ENCODE measurements at places on chromosomes 13 and 19.

GRCh38 chr13:42602906-42603305 is 29.0 kb downstream of the TNFSF11 start:
- DNase-seq, result no peak

DNA sequence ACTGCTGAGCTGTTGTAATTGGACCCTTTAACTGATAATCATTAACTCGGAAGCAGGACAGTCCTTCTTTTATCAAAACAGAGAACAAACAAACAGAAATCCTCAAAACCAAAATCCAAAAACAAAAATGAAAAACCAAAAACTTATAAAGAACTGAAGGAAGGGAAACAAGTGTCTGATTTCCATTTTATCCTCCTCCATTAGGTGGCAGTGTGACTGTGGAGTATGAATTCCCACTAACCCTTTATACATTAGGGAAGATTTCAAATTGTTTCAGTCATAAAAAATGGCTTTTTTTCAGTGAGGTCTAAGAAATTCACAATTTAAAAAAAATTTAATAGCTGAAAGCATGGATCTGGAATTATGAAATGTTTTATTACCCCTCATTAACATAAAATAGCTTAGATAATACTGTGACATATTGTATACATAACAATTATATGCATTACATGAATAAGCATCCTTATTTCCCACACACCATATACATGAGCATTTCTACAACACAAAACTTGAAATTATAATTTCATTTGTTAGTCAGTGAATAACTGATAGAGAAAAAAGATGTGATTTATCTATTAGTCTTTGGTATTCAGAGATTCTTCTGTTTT is 1074.3 kb upstream of the PCDH9 start:
- peak; percentile 4 for DNase-seq

- no peak for DNase-seq
These were observed 12.9 kb upstream of the CXCL17 start for GRCh38 chr19:42455621-42456081.

GRCh38 chr19:33988601-33989000 is 183.7 kb upstream of the LSM14A start:
- no peak for DNase-seq

GRCh38 chr13:41317243-41317642 is 6.2 kb downstream of the NAA16 start:
- no peak for DNase-seq

DNA sequence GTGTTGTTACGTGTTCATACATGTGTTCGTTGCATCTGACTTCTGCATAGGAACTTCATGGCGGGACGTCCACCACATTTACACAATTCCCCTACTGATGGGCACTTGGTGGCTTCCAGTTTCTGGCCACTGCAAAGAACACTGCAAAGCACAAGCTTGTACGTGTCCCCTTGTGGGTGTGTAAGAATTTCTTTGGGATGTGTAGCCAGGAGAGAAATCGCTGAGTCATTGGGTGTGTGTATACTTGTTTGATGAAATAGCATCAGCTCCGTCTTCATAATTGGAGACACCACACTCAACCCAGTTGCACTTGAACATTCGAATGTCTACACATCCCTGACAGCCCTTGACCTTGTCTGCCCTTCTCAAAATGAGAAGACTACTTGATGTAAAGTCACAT is 19.2 kb downstream of the KLK5 start:
- DNase-seq, result no peak
